NB4 (cell line): ENCODE measurements at places on chromosomes 3 and 15.

DNA sequence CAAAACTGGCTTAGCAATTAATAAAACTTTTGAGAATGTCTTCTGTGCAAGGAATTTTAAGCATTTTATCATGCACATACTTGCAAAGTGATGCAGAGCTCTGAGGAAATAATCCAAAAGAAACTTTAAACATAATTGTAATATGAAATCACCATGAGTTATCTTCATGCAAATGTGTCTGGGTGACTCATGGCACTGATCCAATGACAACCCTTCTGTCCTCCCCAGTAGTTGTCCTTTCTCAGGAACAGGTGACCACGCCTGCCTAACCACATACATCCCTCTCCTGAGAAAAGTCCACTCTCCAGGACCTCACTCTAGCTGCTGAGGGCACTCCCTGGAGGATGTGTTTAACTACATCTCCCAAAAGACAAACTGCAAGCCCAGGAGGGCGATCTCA, 530.6 kb upstream of the IL12A start:
- DNase-seq = no peak

- DNase-seq = no peak
Measured at GRCh38 chr3:194740859-194741491, 55.3 kb downstream of the FAM43A start.

DNA sequence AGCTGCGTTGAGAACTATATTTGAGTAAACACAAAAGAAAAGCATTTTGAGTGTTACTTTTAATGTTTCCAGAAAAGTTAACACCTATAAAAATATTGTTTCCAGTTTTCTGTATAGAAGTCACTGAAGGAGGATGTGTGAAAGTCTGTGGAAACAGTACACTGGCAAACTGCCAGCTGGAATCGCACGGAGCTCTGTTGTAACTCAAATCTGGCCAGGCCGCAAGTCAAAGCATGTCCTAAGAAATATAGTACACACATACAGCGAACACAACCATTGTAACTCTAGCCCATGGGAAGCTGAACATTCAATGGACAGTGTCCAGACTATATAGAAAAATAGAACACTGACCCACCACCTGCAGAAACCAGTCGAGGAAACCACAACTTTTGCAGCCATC, 657.2 kb downstream of the FHIT start:
- no peak for DNase-seq

DNA sequence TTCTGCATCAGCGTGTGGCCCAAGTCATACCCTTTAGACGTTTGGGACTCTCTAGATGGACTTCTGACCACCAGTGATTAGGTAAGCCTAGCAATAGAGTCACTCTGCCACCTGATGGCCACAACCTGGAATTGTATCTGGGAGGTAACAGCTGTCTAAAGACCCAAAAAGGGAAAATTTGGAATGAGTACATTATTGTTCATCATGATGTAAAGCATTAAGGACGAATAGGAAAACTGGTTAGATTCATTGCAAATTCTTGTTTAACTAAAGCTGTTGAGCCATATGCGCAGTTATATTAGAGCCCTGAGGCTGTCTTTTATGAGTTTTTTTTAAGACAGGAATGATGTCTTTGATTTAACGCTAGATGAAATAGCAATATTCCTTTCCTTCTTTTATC, 63.6 kb downstream of the FAM81A start:
- DNase-seq = peak; percentile 58

GRCh38 chr3:31008994-31009393, 114.5 kb upstream of the GADL1 start:
- no peak for DNase-seq

DNA sequence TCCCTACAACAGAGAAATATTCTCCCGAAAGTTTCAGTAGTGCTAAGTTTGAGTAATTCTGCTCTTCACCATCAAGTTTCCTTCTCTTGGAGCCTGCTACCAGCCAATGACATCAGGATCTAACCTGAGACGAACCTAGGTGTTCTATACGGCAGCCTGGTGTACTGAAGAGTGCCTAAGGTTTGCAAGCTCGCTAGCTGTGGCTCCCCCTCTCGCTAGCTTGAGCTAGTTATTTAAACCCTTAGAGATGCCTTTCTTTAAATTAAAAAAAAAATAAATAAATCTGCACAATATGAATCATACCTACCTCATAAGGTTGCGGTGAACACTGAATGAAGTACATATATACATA, 1.4 kb upstream of the COL8A1 start:
- no peak for DNase-seq

DNA sequence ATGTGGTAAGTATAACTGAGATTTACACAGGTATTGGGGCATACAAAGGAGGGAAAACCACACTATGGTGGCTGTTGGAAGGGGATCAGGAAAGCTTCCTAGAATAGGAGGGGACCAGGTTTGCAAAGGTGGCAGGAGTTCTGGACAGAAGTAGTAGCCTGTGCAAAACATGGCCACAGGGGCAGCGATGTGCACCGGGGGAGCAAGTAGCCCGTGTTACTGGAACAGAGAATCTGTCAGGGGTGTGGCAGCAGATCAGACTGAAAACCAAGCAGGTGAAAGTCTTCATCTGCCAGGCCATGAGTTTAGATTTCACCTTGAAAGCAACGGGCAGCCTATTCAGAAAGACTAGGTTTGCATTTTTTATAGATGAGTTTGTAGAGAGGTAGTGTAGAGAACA, 182.3 kb upstream of the LPP start:
- no peak for DNase-seq

- DNase-seq = no peak
Measured at GRCh38 chr3:45118615-45119071, 27.5 kb downstream of the CDCP1 start.

- DNase-seq = no peak
Measured at GRCh38 chr15:26157081-26157480, 294.0 kb upstream of the ATP10A start.

- DNase-seq = no peak
Measured at GRCh38 chr15:69089258-69089657, 71.2 kb upstream of the GLCE start.

DNA sequence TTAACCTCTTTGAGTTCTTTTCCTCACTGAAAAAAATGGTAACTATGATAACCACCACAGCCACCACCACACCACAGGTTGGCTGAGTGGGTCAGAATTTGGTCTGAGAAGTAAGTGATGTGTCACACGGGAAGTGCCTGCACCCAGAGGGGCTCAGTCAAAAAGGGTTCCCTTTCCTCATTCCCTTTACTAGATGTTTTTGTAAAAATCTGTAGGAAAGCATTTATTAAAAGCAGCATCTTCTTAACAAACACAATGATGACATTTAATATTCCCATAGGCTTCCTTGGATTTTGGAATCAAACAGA, 23.2 kb downstream of the CFAP92 start:
- peak; percentile 42 for DNase-seq

- no peak for DNase-seq
Measured at GRCh38 chr3:71709908-71710511, 15.2 kb downstream of the EIF4E3 start.
